ENCODE measurements at places on chromosomes 16 and 17.

DNA sequence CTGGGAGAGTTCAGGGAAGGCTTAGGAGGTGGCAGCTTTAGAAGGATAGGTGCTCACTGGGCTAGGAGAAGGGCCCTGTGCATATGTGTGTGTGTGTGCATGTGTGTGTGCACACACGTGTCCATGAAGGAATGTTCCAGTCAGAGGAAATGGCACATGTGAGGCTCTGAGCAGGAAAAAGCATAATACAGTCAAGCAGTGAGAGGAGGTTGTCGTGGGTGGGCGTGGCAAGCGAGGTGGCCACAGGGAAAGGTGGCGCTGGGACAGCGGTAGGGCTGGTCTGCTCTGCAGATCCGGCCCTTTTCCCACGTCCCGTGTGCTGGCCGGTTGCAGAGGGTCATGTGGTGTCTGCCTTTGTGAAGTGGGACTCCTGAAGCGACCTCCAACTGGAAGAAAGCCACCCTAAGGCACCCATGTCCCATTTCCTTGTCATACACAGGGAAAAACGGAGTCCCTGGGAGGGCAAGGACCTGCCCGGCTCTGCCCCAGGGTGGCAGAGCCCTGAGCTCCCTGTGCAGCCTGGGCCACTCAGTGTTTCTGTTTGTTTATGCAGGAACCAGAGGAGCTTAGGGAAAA is 40.1 kb downstream of the NT5M start:
- H3K4me1 ChIP-seq = no peaks in the 10 kb centered on the region
- no peak overlapping the region for H3K27ac ChIP-seq
- no peak for DNase-seq
- H3K36me3 ChIP-seq = no peaks in the 10 kb centered on the region

GRCh38 chr16:12087901-12088421 is 111.4 kb downstream of the SNX29 start:
- DNase-seq = no peak
- peaks cover 3% of the 10 kb centered on the region for H3K36me3 ChIP-seq
- H3K27ac ChIP-seq = no peak overlapping the region

DNA sequence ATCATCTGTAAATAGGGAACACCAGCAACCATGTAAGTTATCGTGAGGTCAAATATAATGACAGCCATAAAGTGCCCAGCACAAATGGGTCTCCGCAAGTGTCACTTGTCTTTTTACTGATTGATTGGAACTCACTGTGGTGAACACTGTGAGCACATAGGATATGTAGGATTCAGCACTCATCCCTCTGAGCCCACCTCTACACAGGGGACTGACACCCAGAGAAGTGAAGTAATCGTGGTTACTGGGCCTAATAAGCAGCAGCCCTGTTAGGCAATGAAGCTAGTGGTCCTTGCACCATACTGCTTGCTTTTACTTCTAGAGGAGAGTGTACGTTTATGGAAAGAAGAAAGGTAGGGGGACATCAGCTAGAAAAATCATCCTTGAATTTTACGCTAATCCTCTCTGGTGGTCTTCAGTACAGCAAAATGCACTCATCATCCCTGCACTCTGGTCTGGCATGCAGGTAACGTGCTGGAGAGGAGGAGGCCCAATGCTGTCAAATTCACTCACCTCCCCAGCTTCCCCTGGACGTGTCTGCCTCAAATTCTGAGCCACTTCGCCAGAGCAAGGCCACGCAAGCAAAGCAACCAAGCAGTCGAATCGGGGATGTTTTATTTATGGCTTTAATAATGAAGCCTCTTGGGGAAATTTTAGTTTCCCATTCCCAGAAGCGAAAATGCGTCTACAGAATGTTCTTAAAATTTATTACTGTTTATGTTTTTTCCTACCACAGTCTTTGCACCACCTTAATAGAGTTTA is 74.7 kb downstream of the YPEL2 start:
- H3K27me3 ChIP-seq = no peaks in the 10 kb centered on the region
- no peaks in the 10 kb centered on the region for H3K4me1 ChIP-seq
- DNase-seq = no peak
- no peak overlapping the region for H3K4me3 ChIP-seq

DNA sequence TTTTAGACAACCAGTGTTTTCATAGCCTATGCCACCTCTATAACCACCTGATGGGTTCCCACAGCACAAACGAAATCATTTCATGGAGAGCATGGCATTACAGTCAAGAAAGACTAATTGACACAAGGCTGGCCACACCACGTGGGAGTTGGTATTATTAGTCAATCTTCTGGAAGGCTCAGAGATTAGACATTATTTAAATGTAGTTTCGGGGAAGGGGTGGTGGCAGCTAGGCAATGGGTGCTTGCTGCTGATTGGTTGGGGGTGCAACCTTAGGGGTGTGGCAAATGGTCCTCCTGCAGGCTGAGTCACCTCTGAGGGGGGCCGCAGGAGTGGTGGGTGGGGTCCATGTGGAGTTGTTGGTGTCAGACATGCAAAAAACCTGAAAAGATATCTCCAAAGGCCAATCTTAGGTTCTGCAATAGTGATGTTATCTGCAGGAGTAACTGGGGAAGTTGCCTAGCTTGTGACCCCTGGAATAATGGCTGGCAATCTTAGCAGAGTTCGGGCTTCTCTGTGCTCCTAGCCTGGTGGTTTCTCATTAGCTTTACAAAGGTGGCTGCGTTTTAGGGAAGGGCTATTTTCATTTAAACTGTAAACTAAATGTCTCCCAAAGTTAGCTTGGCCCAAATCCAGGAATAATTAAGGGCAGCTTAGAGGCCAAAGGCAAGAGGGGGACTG is 4.6 kb downstream of the TEN1 start:
- no peak overlapping the region for H3K27ac ChIP-seq
- no peaks in the 10 kb centered on the region for H3K27me3 ChIP-seq
- H3K4me1 ChIP-seq = peaks cover 12% of the 10 kb centered on the region
- no peaks in the 10 kb centered on the region for H3K36me3 ChIP-seq
- DNase-seq = no peak
- H3K4me3 ChIP-seq = no peak overlapping the region
